ENCODE measurements at places on chromosomes 2 and 18.

GRCh38 chr2:201127570-201127969, 11.6 kb downstream of the CFLAR start:
- DNase-seq = peak; percentile 65

- no peak for DNase-seq
Observed at GRCh38 chr2:39488450-39488849, 51.4 kb upstream of the MAP4K3 start.

DNA sequence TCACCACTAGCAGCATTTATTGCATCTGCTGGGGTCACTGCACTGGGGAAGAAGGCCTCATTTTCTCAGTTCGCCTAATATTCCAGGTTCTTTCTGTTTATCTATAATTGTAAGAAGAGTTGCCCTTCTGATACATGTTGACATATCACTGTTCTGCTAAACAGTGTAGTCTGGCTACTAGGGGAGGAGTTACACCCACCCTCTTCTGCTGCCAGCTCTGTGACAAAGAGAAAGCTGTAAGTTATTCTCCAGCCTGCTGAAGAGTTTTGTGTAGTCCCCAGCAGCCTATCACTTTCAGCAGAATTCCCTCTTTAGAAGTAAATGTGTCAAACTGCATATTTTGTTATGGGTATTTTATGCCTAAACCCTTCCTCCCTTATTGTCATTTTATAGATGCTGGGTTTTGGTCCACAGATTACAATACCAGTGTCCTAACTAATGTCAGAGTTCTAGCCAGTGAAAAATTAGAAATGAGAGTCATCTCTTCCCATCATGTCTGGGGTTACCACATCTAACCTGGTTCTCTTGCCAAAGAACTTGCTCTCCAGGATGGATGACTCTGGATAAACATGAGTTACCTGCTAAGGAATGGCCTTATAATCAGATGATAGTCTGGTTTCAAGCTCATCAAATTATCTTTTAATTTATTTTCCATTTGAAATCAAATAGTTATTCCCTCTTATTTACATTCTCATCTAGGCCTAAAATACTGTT, 5.6 kb upstream of the MBOAT2 start:
- no peak for DNase-seq

GRCh38 chr2:75518638-75519465, 41.9 kb downstream of the EVA1A start:
- no peak for DNase-seq

- no peak for DNase-seq
Observed at GRCh38 chr2:7594211-7594610, 677.0 kb downstream of the RNF144A start.

GRCh38 chr2:231384109-231384435, 11.4 kb upstream of the B3GNT7 start:
- DNase-seq = no peak

DNA sequence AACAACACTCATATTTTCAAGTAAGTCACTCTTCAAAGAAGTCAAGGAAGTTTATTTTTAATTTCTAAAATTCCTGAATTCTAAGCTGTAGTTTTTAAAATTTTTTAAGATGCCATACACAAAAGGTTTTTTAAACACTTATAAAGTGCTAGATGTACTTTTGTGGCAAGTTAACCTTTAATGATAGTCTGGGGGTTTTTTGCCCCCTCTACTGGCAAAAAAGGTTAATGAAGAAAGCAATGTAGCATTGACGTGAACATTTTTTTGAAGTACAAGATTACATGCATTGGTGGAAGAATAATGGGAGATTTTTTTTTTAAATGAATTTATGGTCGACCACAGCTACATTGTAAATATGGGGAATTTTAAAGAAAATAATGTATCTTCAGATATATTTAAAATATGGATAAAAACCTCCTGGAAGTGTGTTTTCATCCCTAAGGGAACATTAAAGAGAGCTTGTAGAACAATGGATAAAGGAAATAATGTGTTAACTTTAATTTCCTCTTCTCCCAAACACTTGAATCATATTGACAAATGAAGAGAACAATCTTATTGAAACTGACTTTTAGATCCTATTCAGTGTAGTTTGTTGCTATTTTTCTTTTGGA, 12.6 kb downstream of the ITPRID2 start:
- DNase-seq = no peak

DNA sequence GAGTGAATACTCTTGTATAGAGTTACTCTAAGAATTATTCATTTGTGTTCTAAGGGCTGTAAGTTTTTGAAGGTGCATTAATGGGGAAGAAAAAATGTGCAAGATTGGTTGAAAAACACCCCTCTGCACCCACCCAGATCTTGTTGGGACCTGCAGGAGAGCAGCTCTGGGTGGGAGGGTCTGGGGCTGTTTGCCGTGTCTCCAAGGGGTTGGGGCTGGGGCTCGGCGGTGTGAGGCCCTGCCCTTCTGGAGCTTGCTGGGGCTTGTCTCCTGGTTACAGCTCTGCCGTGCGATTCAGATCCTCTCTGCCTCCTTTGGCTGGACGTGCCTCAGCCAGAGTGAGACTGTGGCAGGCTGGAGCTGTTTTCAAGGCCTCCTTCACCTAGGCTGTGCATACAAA, 26.1 kb downstream of the IGFBP2 start:
- no peak for DNase-seq

DNA sequence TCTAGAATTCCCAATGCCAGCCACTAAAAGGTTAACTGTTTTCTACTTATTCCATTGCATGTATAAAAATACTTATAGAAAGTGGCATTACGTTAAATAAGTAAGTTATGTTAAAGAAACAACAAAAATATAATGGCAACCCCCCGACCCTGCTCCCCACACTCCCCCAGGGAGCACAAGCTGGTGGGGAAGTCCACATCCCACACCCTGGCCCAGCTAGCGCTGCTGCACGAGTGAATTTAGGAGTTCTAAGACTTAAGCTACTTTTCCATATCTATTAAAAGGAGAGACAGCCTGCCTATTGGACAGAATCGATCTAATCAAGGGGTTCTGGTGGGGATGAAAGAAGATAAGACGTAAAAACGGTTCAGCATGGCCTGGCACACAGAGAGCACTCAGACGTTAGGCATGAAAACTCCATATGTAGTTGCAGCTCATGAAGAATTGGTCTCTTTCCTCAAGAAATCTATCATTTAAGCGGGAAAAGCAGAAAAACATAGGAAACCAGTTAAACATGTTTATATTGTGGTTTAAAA, 16.6 kb downstream of the HJURP start:
- DNase-seq = no peak

DNA sequence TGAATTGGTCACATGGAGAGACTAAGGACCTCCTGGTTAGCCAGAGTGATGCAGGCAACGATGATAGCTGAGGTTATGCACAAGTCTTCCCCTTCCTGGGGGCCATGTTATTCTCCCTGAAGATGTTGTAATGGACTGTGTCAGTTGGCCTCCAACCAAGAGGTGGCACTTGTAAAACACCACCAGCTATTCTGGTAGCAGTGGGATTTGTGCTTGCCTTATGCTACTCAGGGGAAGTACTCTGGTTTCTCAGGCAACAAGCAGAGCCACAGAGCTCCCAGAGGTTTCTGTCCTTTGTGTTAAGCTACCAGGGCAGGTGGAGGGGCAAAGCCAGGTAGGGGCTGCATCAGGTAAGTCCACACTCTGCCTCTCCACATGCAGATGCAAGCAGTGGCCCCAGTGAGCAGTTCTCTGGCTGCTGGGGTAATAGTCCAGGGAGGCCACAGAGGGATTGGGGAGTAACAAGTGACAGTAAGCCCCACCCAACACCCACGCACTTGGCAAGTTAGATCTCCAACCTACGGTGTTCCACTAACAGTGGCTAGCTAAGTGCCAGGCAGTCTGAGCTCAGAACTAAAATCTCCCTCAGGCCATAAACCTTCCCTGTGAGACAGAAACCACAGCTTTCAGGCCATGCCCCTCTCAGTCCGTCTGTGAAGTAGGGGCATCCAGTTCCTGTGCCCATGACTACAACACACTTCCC, 99.7 kb downstream of the RND3 start:
- DNase-seq = no peak

GRCh38 chr2:109213646-109214433, 84.8 kb downstream of the SH3RF3 start:
- peak; percentile 28 for DNase-seq

DNA sequence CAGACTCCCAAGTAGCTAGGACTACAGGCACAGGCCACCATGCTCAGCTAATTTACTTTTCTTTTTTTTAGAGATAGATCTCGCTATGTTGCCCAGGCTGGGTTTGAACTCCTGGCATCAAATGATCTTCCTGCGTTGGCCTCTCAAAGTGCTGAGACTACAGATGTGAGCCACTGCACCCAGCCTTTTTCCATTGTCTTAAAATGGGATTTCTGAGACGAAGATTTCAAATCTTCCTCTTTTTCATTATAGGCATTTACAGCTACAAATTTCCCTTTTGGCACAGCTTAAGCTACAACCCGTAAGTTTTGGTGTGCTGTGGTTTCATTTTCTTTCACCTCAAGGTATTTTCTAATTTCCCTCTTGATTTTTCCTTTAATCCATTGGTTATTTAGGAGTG, 8.6 kb downstream of the GNLY start:
- no peak for DNase-seq

- no peak for DNase-seq
Observed at GRCh38 chr2:237722616-237723015, 76.0 kb upstream of the RBM44 start.

GRCh38 chr2:191358325-191359025, 113.3 kb downstream of the MYO1B start:
- no peak for DNase-seq

DNA sequence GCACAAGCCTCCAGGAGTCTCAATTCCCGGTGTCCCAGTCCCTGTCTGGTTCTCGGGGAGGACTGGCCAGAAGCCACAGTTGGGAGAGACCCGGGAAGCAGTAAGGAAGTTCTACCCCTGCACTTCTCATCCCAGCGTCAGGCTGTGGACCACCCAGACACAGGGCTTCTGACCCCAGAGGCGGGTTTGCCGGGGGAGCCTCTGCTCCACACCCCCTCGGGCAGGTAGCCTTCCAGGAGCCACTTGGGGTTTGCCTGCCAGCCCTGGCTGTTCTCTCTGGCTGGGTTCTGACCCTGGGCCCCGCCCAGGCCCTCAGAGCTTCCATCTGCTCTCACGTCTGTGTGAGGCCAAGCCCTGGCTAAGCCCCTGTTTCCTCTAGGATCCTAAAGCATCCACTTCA, 94.4 kb upstream of the GPC1 start:
- DNase-seq = no peak

DNA sequence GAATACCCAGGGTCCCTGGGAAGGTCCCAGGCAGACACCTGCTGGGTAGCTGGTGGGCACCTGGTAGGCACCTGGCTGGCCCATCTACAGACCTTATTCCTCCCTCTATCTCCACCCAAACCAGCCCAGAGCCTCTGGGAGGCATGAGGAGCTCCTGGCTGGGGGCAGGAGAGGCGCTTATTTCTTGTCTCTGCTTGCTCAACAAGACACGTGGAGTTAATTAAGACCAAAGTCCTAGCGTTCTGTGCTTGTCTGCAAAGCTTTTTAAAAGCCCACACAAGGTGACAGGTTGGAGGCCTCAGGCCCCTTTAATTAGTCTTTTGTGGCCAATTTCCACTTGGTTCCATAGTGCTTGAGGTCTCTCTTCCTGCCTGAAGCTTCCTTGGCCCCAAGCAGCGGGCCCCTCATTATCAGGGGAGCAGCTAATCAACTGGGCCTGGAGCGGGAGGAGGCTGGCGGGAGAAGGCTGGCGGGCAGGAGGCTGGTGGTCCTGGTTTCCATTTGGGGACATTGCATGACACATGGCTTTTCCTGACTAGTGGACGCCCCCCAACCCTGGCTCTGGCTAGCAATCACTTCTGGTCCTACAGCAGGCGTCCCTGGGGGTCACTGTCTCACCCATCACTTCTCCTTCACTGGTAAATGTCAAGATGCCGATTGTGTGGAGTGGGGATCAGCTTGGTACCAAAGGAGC, 65.4 kb upstream of the HDAC4 start:
- no peak for DNase-seq

- DNase-seq = no peak
Observed at GRCh38 chr2:237322564-237322963, 91.4 kb downstream of the COL6A3 start.

GRCh38 chr2:120601566-120601965, 134.1 kb upstream of the GLI2 start:
- no peak for DNase-seq

DNA sequence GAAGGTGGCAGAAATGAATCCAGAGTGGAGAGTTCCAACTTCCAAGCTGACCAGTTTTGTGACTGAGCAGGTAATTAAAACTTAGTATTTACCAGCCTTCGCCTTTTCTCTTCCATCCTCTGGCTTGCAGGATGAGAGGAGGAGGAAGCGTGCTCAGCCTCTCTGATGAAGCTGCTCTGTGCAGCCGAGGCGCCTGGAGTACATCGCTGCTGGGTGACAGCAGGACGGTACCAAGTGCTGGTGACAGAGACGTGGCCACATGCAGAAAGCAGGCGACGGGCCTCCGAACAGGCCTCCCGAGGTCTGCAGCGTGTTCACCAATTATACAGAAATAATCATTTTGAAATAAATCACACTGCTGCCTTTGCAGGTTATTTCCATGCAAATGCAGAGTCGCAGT, 95.0 kb downstream of the MBP start:
- no peak for DNase-seq

DNA sequence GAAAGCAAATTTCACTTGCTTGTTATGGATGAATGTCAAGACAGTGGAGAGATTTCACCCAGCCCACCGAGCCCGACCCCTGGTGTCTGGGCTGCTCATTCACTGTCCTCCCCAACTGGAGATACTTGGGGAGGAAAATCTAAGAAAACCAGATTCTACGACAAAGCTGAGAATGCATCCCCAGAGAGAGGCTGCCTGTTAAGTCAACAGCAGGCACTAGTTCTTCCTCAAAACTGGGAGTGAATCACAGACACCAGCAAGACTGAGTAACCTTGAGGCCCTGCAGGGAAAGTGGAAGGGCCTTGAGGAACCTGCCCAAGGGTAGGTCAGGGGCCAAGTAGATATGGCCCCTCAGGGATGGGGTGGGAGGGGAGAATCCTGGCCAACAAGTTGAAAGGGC, 34.2 kb upstream of the MLPH start:
- no peak for DNase-seq

- no peak for DNase-seq
Observed at GRCh38 chr2:26709323-26710110, 17.0 kb downstream of the KCNK3 start.

GRCh38 chr2:138846216-138846821, 66.1 kb upstream of the NXPH2 start:
- no peak for DNase-seq

GRCh38 chr18:26121476-26121875, 12.2 kb upstream of the PSMA8 start:
- no peak for DNase-seq

- no peak for DNase-seq
Observed at GRCh38 chr2:2672249-2672648, 341.2 kb upstream of the MYT1L start.

DNA sequence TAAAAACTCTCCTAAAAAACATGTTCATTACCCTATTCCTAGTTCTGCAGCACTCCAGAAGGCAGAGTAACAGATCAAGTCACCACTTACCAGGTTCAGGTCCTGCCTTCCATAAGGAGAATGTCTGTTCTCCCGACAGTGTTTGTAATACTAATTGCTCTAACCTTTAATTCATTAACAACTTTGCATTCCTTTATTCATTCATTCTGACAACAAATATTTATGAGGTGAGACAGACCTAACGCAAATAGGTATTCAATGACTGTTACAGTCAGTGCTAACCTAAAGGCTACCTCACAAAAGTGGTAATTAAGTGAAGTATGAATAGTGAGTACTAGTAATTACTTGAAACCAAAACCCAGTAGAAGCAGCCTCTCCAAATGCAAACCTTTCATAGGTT, 224.0 kb downstream of the AFF3 start:
- no peak for DNase-seq

GRCh38 chr2:31002537-31003150, 135.6 kb downstream of the GALNT14 start:
- no peak for DNase-seq

GRCh38 chr2:17592731-17593409, 52.4 kb downstream of the VSNL1 start:
- DNase-seq = no peak
